Activated CD8-positive, alpha-beta memory T cell treated with anti-CD3 and anti-CD28 coated beads for 1 hour (primary cell): ENCODE measurements at places on chromosomes 7 and 10.

- no peak for DNase-seq
Observed at GRCh38 chr10:130557181-130557845, 421.1 kb downstream of the GLRX3 start.

GRCh38 chr10:102444851-102445250 is 6.5 kb downstream of the C10orf95 start:
- DNase-seq = no peak

- DNase-seq = no peak
Observed at GRCh38 chr7:41907444-41907843, 204.6 kb upstream of the INHBA start.

- DNase-seq = no peak
Observed at GRCh38 chr10:929960-930624, 1.4 kb downstream of the LARP4B start.

GRCh38 chr7:151416941-151417315 is 7.1 kb upstream of the WDR86 start:
- no peak for DNase-seq

- DNase-seq = no peak
Observed at GRCh38 chr10:76995023-76995422, 642.6 kb downstream of the KCNMA1 start.

- DNase-seq = no peak
Observed at GRCh38 chr10:26543567-26544306, 105.6 kb downstream of the APBB1IP start.

DNA sequence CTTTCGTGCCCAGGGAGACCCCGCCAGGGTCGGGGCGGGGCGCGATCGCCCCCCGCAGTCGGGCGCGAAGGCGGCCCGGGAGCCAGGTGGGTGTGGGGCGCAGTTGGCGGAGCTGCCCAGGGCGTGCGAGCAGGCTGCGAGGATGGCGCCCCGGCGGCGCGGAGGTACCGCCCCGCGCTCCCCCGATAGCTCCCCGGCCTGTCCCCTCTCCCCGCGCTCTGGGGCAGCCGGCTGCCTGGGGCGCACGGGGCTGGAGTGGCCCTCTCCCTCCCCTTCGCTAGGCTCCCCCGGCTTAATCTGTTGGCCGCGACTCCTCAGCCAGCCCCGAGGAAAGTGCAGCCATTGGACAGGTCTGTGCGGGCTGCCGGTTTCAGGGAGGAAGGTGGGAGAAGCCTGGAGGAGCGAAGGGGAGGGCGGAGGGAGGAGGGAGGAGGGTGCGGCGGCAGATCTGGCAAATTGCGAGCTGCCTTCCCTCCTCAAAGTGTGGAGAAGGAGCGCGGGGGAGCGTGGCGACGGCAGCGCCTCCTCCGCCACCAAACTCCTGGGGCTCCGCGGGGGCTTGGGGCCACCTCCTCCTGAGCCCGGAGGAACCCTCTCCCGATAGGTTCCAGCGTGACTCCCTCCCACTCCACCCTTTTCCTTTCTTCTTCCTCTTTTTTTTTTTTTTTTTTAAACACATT is 361 bp upstream of the PLXDC2 start:
- DNase-seq = no peak

GRCh38 chr10:82497439-82497838 is 622.4 kb downstream of the NRG3 start:
- no peak for DNase-seq

DNA sequence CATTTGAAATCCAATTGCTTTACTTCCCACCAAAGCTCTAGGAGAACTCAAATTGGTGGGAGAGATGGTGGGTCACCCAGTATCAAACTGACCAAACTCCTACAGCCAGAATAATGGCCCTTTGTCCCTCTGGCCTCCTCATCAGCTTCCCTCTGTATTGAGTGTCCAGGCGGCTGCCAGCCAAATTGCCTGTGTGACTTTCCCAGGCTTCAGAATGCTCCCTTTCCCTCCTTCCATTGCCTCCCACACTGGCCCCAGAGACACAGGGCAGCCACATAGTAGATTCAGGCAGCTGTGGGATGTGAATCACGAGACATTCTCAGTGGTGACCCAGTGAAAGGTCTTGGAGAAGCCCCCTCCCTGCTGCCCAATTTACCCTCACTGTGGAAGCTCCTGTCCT is 12.7 kb upstream of the VDAC2 start:
- DNase-seq = no peak

DNA sequence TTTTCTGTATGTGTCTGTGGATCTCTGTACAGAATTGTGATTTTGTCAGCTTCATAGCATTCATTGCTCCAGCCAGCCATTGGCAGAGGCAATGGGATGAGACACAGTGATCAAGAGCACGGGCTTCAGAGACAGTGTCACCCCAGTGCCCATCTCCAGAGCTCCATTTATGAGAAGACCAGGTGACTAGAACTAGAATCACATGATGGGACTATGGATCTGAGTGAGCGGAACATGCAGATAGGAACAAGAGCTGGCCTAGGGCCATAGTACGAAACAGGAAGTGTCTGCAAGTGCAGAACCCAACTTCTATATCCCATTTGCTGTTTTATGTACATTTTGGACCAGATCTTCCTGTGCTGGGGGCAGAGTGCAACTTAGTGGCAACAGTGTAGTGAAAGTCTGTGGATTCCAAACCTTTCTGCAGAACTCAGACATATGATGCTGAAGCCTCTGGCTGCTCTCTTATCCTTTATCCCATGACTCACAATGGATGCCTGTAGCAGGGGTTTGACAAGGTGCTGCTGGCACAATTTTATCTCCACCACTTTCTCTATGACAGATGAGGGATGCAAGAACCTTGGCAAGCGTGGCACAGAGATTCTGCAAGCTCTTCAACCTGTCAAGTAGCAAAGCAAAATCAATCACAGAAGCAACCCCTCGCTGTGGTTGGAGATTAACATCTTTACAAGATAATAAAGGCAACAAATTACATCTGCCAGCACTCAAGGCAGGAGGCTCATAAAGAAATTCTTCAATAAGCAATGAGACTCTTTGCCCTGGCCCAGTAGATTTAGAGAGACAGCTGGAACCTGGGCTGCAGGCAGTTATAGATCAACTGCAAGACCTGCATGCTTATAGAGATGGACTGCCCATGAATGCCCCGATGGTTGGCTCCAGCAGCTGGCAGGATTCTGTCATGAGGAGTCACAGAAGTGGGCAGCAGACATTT is 681.3 kb downstream of the TNS3 start:
- no peak for DNase-seq

- DNase-seq = no peak
Observed at GRCh38 chr10:108689891-108690290, 1233.4 kb downstream of the XPNPEP1 start.

- no peak for DNase-seq
Observed at GRCh38 chr7:157139810-157140510, 1.2 kb downstream of the UBE3C start.

DNA sequence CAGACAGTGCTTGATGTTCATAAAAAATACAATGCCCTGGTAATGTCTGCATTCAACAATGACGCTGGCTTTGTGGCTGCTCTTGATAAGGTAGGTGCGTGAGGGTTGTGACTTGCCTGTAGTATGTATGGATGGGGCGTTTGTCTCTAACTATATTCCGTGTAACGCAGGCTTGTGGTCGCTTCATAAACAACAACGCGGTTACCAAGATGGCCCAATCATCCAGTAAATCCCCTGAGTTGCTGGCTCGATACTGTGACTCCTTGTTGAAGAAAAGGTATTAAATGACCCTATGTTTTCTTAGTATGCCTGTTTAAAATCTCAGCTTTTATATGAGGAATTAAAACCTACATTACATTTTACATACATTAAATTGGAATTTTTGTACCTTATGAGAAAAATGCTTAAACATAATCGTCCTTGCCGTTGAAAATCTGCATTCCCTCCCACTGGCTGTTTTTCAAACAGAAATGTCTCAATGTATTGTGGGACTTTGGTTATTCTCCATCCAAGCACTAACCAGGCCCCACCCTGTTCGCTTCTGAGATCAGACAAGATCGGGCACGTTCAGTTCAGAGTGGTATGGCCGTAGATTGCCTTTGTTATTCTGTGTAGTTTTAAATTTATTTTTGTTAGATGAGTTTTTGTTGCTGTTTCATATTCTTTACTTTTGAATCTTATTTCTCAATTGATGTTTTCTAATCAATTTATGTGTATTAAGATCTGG is 85.3 kb downstream of the CUL1 start:
- DNase-seq = no peak

DNA sequence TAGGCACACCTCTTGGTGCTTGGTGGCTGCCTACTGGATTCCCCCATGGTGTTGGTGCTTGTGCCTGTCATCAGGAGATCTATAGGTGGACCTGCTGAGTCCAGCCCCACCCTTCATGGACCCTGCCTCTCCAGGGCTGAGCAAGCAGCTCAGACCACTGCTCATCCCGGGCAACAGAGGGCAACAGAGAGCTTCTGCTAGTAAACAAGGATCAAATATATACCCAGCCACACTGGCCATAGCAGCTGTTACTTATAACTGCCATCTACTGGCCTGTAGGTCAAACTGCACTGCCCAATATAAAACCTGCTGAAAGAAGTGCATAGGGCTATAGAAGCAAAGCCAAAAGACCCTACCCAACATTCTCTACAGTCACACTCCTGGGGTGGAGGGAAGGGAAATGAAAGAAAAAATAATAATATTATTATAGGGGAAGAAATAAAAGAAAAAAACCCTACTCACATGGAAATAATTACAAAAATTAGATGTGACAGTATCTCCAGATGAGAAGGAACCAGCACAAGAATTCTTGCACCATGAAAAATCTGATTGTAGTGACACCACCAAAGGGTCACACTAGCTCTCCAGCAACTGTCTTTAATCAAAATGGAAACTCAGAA is 54.9 kb upstream of the ZNF800 start:
- peak; percentile 5 for DNase-seq

- no peak for DNase-seq
Observed at GRCh38 chr7:25495342-25496250, 267.3 kb upstream of the NPVF start.

DNA sequence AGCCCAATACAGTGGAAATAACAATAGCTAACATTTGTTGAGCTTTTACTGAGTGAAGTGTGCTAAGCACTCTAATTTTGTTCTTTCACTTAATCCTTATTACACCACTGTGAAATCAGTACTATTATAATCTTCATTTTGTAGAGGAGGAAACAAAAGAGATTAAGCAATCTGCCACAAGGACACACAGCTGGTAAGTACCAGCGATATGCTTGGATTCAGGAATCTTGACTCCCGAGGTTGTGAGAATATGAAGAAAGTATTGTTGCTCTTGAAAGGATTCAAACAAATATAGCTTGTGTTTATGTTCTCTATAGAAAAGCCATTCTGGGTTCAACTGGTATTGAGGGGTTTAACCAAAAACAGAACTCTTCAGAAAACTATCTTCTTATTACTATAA is 93.7 kb upstream of the HECTD2 start:
- no peak for DNase-seq

GRCh38 chr7:131231381-131232220 is 96.1 kb upstream of the MKLN1 start:
- peak; percentile 9 for DNase-seq

DNA sequence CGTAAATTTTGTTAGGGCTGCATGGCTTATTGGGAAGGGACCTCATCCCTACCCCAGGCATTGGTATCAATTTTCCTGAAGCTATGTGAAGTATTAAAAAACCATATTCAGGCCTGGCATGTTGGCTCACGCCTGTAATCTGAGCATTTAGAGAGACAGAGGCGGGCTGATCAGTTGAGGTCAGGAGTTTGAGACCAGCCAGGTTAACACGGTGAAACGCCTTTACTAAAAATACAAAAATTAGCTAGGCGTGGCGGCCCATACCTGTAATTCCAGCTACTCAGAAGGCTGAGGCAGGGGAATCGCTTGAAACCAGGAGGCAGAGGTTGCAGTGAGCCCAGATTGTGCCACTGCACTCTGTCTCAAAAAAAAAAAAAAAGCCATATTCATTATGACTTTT is 7.1 kb downstream of the TASOR2 start:
- no peak for DNase-seq

DNA sequence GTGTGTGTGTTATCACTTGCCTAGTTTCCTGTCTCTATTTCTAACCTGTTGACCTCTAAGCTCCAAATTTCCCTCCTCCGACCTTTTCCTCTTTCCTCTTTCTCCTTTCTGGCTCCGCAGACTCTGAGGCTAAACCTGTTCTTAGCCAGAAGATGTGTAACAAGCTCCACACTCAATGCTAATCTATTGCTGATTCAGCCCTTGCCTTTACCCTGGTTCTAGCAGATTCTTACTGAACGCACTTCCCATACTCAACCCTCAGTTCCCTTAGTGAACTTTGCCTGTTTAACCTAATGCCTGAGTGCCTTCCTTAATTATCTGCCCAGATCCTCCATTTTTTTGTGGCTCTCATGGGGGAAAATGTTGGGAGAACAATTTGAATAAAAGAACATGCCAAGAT is 30.0 kb upstream of the SGMS1 start:
- DNase-seq = no peak

DNA sequence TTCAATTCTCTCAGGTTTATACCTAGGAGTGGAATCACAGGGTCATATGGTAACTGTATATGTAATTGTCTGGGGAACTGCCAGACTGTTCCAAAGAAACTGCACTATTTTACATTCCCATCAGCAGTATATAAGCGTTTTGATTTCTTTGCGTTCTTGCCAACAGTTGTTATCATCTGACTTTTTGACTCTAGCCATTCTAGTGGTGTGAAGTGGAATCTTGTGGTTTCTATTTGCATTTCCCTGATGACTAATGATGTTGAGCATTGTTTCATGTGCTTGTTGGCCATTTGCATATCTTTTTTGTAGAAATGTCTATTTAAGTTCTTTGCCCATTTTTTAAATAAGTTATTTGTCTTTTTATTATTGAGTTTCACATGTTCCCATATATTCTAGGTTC is 44.3 kb upstream of the ZC3HAV1 start:
- no peak for DNase-seq

- DNase-seq = no peak
Observed at GRCh38 chr10:100895346-100895745, 17.4 kb upstream of the SLF2 start.

DNA sequence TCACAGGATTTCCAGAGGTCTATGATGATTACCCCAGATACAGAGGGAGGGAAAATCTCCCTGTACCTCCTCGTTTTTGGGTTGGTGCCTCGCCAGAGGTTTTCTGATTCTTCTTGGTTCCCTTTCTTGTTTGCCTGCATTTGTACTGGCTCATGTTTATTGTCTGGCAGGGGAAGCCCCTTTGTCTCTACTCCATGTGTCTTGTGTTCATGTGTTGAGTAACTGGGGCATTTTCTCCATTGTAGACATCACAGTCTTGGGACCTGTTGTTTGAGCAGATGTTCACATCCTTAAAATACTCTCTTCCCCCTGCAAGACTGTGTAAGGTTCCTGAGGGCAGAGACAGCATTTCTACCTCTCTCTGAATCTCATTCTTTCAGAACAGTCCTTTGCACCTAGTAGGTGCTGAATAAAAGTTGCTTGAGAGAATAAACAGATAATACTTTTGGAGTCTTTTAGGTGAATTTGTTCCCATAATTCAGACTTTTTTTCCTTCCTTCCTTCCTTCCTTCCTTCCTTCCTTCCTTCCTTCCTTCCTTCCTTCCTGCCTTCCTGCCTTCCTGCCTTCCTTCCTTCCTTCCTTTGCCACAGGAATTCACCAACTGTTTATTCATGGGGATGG is 25.1 kb downstream of the CDK14 start:
- DNase-seq = no peak
